ENCODE measurements at places on chromosomes 11 and 22.

DNA sequence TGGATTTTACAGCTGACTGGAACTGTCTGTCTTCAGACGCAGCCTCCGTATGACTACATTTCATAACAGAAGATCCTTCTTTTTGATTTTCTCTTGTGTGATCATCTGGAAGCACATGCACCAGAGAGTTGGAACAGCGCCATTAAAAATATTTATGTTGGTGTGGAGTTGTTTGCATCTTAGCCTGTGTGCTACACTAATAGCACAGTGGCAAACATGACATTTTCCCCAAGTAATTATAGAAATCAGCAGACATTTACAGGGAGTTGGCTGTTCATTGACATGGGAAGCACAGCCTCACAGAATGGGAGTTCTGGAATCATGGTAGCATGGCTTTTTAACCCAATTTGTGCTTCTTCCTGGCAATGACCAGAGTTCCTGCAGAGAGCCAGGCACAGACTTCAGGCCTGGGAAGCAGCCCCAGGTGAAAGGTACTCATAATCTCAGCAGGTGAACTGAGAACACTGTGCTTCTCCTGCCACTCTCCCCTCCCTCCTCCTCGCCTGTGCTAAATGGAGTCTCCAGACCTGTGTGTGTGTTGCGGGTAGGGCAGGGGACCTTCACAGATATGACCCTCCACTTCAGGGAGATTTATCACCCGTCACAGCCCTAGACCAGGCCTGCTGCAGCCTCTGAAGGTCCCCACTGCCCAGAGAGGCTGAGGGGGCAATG lies 82.8 kb upstream of the PLET1 start:
- no peak for DNase-seq

GRCh38 chr22:35887296-35887875 lies 141.2 kb downstream of the RBFOX2 start:
- DNase-seq = no peak

DNA sequence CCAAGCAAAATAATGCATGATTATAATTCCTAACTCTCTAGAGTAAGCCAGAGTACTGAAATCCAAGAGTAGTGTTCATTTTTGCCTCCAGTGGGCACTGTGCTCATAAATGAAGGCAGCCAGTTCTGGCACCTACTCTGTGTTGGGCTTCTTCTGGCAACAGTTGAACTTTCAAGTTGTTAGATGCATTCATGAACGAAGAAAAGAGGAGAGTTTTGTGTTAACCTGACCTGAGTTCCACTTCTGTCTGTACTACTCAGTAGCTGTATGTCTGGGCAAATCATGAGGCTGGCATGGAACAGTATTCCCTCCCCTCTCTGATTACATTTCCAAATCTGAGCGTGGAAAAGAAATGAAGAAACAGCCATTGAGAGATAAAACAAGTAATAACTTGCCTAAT lies 20.3 kb upstream of the TENM4 start:
- DNase-seq = no peak

DNA sequence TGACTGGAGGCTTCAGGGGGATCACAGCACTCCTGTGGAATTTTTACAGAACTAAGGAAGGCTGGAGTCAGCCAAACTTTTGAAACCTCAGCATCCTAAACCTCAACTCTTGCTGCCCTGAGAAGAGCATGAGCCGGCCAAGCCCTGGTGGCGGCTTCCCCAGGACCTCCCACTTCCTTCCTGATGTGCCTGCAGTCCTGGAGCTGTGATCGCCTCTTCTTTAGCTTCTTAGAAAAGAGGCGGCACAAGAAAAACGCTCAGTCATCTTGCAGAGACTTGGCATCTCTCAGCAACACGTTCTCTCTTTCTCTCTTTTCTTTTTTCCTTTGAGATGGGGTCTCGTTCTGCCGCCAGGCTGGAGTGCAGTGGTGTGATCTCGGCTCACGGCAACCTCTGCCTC lies 40.4 kb upstream of the AMPD3 start:
- no peak for DNase-seq

GRCh38 chr11:114977651-114978050 lies 299.3 kb downstream of the NXPE2 start:
- DNase-seq = no peak

DNA sequence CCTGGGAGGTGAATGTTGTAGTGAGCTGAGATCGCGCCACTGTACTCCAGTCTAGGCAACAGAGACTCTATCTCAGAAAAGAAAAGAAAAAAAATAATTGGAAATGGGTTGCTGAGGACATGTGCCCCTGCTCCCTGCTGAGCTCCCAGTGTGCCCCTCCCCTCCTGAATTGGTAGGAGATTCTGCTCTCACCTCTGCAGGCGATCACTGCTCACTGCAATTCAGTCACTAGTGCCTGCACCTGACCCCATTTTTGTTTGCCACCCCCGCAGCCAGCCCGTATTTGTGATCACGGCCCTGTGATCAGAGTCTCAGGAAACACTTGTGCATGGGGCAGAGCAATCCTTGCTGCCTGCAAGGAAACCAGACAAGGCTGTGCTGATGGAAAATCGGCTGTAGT lies 16.3 kb upstream of the SEC14L3 start:
- no peak for DNase-seq

- DNase-seq = no peak
These were observed 42.8 kb downstream of the NTM start for GRCh38 chr11:131413217-131413616.

- DNase-seq = no peak
These were observed 21.1 kb upstream of the UPK3A start for GRCh38 chr22:45263463-45264269.

GRCh38 chr11:834371-835316 lies 1.9 kb downstream of the CD151 start:
- no peak for DNase-seq

GRCh38 chr11:64571050-64571409 lies 20.0 kb upstream of the SLC22A12 start:
- DNase-seq = no peak

All from stimulated activated CD4-positive, alpha-beta T cell treated with anti-CD3 and anti-CD28 coated beads, Interleukin-15, amount 100 ng/mL, for 1 hour (primary cell).